ENCODE measurements at places on chromosomes 3 and 15.

- no peak for DNase-seq
Measured at GRCh38 chr15:70036585-70037291, 61.0 kb downstream of the TLE3 start.

DNA sequence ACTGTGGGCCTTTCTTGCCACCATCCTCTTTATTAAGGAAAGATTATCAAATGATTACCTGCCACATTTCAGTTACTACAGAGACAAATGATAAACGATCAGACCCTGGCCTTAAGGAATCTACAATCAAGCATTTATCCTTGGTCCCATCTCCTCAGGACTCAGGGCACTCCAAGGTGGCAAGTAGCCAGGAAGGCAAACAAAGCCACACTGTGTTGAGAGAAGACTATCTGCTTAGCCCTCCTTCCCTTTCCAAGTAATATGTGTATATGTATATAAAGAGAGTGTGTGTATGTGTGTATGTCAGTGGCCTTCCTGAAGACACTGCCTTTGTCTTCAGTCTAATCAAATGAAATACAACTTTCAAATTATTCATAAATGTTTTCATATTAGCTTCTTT lies 490.1 kb upstream of the ATP11B start:
- no peak for DNase-seq

- DNase-seq = no peak
Measured at GRCh38 chr15:52790169-52790708, at the start of gene ONECUT1. ONECUT1 (minus strand) TSS chr15:52790336; CDS start chr15:52789884, 452 bp downstream.

- DNase-seq = no peak
Measured at GRCh38 chr3:41288785-41289184, 89.5 kb downstream of the CTNNB1 start.

- DNase-seq = no peak
Measured at GRCh38 chr3:115638991-115639390, 15.7 kb downstream of the GAP43 start.

DNA sequence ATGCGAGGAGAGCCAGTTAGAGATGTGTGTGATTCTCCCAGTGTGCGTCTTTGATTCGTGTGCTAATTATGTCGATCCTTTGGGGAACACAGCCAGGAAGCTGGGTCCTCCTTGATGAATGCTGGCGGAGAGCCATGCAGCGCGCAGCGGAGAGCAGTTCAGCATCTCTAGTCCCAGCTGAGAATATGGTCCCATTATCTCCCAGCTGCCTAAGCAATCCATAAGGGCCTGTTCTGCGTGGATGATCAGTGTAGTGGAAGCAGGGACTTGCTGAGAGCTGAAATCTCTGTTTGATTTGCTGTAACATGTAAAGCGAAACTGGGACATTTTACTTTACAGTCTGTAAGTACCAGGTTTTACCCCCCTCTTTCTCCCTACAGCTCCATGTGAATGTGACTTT lies 412.7 kb downstream of the CNTN4 start:
- DNase-seq = no peak
